ENCODE measurements at places on chromosomes 16 and 17.

DNA sequence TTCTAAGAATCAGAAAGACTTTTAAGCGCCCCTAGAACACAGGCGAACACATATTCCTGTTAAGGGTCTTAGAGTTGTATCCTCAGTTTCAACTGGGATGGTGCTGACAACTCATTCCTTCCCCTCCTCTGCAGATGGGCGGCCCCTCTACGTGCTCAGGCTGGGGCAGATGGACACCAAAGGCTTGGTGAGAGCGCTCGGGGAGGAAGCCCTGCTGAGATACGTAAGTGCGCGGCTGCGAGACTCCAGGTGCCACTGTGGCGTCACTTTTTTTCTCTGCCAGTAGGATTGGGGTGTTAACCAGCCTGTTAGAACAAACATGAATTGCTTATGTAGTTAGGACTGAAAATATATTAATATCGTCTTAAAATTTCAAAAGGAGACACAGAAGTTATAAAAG lies 62.7 kb downstream of the SEC14L1 start:
- no peak for DNase-seq

DNA sequence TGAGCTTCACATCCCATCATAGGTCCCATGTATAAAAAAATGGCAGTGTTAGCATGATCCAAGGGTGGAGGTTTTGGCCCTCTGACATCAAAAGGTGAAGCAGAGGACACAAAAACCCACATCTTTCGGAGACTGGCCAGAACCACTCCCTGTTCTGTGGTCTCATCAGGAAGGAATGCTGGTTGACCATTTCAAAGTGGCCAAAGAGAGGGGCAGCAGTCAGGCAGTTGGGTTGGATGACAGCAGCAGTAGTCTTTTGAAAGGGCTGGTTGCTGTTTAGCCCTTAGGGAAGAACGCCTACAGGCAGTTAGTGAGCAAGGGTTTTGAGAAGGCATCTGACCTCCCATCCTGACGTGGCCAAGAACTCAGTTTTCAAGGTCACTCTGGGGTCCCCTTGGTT lies 40.5 kb downstream of the LCMT1 start:
- DNase-seq = no peak

GRCh38 chr17:58621174-58621573 lies 70.7 kb downstream of the TEX14 start:
- no peak for DNase-seq

DNA sequence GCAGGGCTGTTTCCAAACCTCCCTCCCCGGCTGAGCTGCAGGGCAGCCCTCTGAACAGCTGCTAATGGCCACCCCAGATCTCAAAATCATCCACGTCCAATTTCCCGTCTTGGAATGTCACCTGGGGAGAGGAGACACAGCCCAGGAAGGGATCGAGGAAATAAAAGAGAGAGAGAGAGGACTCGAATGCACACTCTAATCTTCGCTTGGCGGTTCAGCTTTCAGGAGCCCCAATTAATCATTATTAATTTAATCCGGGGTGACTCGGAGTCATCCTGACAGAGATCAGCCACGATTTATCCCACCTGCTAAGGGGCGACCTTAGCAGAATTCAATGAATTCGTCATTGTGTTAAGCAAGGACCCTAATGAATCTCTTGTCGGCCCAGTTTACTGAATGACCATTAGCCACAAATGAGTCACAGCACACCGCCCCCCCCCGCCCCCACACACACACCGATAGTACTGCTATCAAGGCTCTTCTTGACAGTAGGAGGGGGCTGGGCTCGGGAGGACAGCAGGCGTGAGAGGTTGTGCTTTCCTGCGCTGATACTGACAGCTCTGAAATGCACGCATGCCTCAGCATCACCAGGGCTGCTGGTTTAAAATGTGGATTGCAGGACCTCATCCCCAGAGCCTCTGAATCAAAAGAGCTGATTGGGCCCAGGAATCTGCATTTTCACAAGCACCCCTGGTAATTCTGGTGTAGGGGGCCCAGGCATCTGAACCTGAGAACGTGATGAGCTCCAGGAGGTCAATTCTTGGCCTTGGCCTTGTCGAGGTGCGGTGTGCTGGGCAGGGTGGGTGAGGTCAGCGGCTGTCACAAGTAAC lies 190.0 kb upstream of the CIBAR2 start:
- DNase-seq = no peak

DNA sequence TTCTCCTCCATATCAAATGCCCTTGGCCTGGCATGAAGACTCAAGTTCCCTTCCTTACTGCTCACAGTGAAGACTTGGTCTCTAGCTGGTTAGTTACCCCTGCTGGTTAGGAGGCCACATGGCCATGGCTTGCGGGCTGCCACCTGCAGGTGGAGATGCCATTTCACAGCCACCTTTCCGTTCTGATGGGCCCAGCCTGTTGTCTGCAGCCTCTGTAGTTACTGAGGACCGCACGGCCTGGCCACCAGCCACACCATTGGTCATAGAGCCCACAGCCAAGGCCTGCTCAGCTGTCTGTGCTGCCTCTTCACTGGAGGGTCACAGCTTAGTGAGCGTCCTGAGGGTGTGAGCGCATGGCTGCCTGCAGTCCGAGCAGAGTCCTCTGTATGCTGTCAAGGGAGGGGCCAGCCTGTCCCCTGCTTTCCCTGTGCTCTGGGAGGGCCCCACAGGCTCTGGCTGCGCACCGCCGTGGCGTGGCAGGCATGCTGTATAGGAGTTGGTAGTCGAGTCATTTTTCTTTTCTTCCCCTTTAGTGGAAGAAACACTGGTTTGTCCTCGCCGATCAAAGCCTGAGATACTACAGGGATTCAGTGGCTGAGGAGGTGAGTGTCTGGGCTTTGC lies 59.2 kb downstream of the PLD6 start:
- DNase-seq = no peak

DNA sequence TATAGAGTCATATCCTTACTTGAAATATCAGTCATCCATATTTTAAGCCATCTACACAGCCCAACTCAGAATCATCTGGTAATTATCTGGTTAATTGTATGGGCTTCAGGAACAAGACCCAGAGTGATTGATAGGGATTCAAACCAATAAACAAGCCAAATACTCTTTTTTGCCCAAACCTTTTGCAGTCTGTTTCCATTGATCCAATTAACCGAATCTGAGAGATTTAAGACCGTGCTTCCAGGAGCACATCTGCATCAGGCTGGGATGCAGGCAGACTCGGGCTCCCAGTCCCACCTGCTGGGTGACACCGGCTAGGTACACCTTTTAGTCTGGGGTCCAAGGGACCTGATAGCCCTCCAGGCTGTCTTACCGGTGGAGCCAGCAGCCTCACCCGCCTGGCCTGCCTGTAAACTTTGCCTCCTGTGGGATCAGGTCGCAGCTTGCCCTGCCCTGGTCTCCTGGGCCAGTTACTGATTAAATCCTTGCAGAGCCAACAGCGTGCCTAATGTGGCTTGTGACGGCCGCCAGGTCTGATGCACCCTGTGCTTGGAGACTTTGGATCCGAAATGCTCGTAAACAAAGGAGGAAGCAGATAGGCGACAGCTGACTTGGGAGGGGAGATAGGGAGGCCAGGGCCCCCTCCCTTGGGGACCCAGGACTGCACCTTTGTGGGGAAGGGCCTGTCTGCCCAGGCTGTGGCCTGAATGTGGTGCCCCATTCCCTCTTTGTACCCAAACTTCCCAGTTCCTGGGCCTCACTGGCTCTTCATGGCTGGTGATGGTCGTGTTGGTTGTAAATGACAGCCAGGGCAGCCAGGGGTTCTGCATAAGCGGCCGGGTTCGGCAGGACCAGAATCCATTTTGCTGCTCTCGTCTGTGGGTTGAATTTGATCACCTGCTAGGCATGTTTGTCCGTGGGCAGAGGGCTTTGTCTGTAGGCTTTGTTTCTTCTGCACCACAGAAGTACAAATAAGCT lies 3.8 kb downstream of the CMIP start:
- no peak for DNase-seq

- peak; percentile 38 for DNase-seq
These were observed 4.4 kb upstream of the HIC1 start for GRCh38 chr17:2050300-2051060.

- no peak for DNase-seq
These were observed 11.3 kb downstream of the COIL start for GRCh38 chr17:56949595-56949994.

- DNase-seq = no peak
These were observed 215.7 kb downstream of the IRX3 start for GRCh38 chr16:54070789-54071343.

- DNase-seq = no peak
These were observed 541.9 kb upstream of the EEF2KMT start for GRCh38 chr16:5639531-5639930.

DNA sequence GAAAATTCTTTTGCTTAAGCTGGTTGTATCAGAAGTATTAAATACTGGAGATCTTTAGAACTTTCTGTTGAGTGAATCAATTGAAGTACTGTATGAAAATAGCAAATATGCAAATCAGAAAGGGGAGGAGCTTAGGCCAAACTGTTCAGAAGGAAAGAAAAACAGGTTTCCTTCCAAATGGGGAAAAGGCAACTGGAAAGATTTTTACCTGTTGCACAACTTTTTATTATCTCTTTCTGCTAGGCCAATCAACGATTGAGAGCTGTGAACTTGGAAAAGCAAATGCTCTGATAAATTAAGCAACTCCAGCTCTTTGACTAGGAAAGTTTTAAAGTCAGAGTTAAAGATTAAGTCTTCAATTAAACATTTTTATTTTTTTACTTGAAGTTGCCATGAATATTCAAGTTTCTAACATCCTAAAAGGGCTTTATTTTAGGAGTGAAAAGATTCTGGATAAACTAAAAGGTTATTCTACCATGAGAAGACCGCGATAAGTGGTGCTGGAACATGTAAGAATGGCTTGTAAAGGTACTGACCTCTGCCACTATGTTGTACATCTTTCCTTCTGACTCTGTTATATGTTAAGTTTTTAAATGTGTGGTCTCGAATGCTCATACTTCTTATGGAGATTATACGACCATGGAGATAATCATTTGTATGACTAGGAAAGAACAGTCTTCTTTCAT lies 16.5 kb downstream of the DCUN1D3 start:
- no peak for DNase-seq

DNA sequence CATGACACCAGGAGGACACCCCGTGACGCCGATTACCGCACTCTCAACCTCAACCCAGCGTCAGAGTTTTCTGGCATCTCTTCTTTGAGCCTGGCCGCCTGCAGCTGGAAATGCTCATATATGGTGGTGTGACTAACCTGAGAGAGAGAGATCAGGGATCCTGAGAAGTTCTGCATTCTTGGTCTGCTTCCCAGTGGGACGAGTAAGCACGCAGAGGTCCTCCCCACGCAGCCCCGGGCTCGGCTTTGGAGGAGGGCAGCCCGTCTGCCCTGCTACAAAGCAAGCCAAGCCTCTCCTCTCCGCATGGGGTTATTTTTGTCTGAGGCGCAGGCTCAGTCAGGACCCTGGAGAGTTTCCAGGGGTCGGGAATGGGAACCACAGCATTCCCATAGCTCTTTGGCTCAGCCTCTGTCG lies 16.5 kb downstream of the CRISPLD2 start:
- DNase-seq = no peak

DNA sequence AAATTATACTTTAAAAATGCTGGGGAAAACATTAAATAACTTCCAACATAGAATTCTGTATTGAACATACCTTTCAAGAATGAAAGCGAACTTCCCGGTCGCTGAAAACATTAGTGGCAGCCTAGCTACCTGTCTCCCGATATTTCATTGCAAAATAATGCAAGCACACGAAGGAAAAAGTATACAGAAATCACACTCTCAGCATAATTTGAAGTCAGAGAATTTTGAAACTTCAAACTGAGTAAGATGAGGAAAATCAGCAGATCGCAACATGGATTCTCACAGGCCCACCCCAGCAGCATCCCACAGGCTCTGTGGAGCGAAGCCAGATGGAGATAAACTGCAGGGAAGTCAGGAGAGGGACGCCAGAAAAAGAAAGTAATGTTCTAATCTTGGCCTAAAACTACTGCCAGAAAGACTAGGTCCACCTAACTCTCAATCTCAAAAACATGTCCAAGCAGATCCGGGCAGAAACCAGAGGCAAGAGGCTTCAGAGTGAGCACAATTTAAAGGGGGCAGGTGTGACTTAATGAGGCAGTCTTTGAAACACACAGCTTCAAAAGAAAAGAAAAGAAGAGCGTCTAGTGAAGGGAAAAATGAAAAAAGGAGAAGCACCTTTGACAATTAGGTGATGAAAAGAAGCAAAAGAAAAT lies 4.8 kb upstream of the GOSR1 start:
- no peak for DNase-seq

DNA sequence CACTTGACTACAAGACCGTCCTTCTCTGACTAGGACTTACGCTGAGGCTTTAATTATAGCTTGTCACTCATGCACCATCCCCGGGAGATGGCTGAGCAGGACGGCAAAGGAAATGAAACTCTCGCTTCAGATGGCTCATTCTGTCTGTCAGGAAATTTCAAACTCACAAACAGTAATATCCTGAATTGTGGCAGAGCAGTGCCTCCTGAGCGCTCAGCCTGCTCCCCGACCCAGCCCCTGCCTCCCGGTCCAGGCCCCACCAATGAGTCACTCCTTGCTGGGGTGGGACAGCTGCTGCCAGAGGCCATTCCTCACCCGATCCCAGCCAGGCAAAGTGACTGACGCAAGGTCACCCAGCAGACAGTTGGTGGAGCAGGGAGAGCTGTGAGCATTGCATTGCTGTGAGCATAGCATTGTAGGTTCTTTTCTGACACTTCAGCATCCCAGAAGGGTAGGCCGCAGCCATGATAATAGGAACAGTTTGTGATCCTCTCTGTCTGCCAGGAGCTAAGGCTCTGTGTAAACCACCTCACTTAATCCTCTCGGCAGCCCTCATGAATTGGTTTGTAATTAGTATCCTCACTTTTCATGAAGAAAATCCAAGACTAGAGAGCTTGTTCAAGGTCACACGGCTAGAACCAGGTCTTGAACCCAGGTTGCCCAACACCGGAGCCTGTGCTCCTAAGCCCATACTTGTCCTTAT lies 20.9 kb downstream of the CCDC182 start:
- no peak for DNase-seq

DNA sequence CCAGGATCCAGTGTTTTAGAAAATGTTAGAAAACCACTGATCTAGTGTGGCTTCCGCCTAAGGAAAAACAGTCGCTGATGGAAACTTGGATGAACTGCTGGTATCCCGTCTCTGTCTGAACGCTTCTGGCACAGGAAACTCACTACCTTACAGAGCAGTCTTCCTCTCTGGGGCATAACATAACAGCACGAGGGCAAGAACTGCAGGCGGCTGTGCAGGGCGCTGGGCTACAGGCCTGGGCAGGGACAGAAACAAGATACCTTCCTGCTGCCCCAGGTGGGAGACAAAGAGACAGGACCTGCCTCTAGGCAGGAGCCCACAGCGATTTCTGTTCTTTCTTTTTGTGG lies 10.5 kb downstream of the MXRA7 start:
- DNase-seq = no peak

Measured in NCI-H510A (cell line).